GM13977 (cell line): ENCODE measurements at places on chromosomes 2 and 18.
A peak's percentile ranks its signal among the peaks of the same experiment; 100 is the strongest.

GRCh38 chr2:102064679-102065674 lies 73.2 kb downstream of the IL1R2 start:
- DNase-seq: no peak

GRCh38 chr18:37986665-37987064 lies 421.1 kb upstream of the CELF4 start:
- no peak for DNase-seq

DNA sequence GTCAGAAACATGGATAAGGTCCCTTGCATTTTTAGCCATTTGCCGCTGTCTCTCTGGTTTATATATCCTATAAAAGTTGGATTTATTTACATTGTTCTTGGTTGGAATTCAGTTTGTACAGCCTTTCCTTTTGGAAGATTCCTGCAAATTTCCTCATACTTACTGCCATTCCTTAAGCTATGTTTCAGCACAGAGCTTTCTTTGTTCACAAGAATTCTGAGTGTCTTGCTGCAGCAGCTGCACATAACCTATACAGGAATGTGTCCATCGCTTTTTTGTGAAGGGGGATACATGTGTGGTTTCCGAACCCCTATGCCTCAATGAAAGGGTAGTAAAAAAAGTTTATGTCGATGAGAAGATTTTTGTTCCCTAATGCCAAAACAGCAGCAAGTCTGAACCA lies 48.3 kb upstream of the CCDC68 start:
- DNase-seq: no peak

DNA sequence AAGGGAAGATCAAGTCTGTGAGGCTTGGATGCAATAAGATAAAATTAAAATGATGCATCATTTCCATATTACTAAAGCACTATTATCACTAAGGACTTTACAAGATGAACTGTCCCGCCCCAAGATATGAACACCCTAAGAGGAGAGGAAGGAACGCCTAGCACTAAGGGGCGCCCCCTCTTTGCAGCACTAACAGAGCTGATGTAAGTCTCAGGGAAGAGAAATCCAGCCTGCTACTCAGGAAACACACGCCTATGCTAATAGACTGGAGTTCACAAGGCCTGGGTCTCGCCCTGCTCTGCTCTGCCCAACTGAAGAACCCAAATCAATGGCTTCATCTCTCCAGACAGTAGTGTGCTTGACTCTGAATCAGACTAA lies 6.1 kb downstream of the INO80C start:
- DNase-seq: no peak

- DNase-seq: peak; percentile 92
Observed at GRCh38 chr18:47748847-47749599, 181.4 kb downstream of the SMAD2 start.

DNA sequence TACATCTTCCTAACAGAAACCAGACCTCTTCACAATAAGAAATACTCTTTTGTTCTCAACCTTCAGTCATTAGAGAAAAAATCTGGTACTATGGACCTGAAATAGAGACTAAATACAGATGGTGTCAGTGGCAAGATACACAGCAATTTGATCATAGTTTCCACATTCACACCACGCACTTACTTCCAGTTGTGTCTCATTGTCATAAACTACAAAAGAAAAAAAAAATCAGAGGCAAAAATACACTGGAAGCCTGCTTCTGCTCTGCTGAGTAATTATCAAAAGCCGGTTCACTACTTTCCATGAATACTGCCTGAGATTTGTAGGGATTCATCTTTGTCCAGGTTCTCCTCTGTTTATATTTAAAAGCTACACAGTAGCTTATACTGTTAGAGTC lies 182.6 kb downstream of the PID1 start:
- no peak for DNase-seq

GRCh38 chr18:78980279-78980771 lies 707 bp downstream of the SALL3 start:
- no peak for DNase-seq

- DNase-seq: no peak
Observed at GRCh38 chr2:130371723-130372054, 15.8 kb downstream of the PTPN18 start.

DNA sequence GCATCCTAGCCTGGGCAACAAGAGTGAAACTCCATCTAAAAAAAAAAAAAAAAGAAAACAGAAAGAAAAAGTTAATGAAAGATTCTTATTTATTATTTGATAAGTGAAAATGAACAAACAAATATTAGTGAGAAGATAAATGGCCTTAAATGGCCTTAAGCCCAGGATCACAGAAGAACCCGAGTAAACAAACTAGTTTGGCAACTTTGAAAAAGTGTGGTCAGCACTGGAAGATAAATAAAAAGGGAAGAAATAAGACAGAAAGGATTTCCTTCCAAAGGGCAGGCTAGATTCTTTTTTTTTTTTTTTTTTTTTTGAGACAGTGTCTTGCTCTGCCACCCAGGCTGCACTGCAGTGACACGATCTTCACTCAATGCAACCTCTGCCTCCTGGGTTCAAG lies 692.4 kb downstream of the CPS1 start:
- DNase-seq: no peak

- no peak for DNase-seq
Observed at GRCh38 chr2:223619486-223620129, 17.4 kb upstream of the SCG2 start.

- no peak for DNase-seq
Observed at GRCh38 chr2:19373352-19373751, 14.9 kb upstream of the OSR1 start.

- no peak for DNase-seq
Observed at GRCh38 chr2:147855316-147855715, 10.5 kb downstream of the ACVR2A start.

- no peak for DNase-seq
Observed at GRCh38 chr2:227862741-227863588, 8.5 kb upstream of the DAW1 start.

- no peak for DNase-seq
Observed at GRCh38 chr2:129888896-129889295, 90.6 kb upstream of the RAB6C start.
